Stimulated activated naive CD4-positive, alpha-beta T cell treated with Interleukin-2 at 50 U/mL for 16 hours (primary cell): ENCODE measurements at places on chromosomes 13 and 19.

DNA sequence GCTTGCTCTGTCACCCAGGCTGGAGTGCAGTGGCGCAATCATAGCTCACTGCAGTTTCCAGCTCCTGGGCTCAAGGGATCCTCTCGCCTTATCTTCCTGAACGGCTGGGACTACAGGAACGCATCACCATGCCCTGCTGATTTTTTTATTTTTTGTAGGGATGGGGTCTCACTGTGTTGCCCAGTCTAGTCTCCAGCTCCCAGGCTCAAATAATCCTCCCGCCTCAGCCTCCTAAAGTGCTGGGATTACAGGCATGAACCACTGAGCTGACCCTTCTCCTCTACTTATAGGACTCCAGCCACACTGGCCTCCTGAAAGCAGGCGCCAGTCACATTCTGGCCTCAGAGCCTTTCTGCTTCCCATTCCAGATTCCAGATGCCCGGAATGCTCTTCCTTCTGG lies 10.5 kb downstream of the DACT3 start:
- DNase-seq = no peak

GRCh38 chr13:110349239-110349638 lies 42.2 kb downstream of the COL4A2 start:
- DNase-seq = no peak

DNA sequence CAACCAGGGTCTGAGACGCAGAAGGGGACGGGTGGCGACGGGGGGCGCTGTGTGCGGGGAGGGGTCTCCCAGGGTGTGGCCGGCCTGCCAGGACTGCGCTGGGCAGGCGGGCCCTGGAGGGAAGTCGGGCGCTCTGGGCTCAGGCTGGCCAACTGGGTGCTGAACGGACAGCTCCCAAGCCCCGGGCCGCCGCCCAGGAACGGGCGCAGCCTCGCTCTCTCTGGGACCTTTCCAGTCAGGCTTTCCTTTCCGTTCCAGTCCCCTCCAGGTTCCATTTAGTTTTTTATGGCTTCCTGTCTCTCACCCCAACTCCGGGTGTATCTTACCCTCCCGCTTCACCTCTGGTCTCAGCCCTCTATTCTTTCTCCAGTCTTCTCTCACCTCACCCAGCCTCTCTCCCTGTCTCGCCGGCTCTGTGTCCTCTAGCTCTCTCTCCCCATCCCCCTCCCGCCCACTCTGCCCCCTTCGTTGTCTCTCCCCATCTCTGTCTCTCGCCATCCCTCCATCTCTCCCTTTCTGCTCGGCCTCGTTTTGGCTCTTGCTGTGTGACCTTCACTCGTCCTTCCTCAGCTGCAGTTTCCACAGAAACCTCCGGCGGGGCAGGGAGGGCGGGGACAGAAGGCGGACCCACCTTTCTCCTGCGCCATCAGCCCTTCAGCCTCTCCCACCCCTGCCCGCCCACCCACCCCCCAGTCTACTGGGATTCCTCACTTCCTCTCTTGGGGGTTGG lies 3.3 kb upstream of the ATP1A3 start:
- DNase-seq = no peak

GRCh38 chr13:88103824-88104223 lies 432.7 kb downstream of the SLITRK5 start:
- DNase-seq = no peak
